ENCODE measurements at places on chromosomes 3 and 15. TPM values are rescaled to one million over a fixed set of nuclear protein-coding genes. Genes with fewer than 3 reads are reported as not detected.
A peak's percentile ranks its signal among the peaks of the same experiment; 100 is the strongest.

ANXA2 gene
- 313 TPM for polyA plus RNA-seq

CCDC33 gene
- polyA plus RNA-seq = 0.17 TPM

HGD gene
- 0.41 TPM for polyA plus RNA-seq

KLF15 gene
- polyA plus RNA-seq = 0.49 TPM

SERINC4 gene
- polyA plus RNA-seq = 1.3 TPM

GOLGA8Q gene
- polyA plus RNA-seq = 1.6 TPM

CRYGS gene
- polyA plus RNA-seq = 1.6 TPM

SLC2A2 gene
- polyA plus RNA-seq = not detected

SLC22A14 gene
- polyA plus RNA-seq = 0.16 TPM

SEMA3G gene
- polyA plus RNA-seq = 10.4 TPM

ELL3 gene
- polyA plus RNA-seq = 4.5 TPM

DNA sequence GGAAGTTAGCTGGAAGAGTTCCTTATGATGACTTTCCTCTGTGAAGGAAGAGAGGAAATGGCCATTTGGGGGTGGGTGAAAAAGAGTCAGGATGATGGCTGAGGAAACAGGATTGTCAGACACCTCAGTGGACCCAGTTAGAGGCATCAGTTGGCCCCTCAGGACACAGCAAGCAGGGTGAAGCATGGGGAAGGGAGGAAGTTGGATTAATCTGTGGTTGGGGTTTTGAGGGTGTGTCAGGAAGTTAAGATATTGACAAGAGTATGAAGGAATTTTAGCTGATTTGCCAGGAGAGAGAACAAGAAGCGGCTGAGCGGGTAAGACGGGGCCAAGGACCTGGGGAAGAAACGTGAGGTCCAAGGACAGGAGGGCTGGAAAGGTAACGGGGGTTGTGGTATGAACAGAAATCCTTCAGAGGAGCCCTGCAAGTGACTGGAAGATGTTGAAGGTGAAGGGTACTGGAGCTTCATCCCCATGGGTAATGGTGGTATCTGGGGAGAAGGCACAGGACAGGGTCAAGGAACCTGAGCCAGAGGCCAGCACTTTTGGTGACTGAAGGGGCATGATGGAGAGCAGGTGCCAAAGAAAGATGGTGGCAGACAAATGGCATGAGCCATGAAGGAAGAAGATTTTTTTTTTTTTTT, 2.7 kb downstream of the UQCC5 start:
- no peak for DNase-seq

- DNase-seq = peak; percentile 72
Observed at GRCh38 chr3:9226326-9226725, 23.1 kb downstream of the SRGAP3 start.

GRCh38 chr3:194095464-194095863, 40.5 kb upstream of the HES1 start:
- no peak for DNase-seq

DNA sequence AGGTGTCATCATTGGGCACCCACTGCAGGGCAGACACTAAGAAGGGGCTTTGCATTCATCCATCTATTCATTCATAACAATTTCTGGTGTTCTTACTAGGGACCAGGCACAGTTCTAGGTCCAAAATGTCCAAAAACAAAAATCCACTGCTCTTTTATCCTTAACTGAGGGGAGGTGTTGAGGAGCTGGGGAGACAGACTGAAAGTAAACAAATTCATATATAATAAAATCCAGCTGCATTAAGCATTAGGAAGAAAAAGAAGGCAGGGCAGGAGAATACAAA, 1.1 kb downstream of the EIF4E3 start:
- no peak for DNase-seq

DNA sequence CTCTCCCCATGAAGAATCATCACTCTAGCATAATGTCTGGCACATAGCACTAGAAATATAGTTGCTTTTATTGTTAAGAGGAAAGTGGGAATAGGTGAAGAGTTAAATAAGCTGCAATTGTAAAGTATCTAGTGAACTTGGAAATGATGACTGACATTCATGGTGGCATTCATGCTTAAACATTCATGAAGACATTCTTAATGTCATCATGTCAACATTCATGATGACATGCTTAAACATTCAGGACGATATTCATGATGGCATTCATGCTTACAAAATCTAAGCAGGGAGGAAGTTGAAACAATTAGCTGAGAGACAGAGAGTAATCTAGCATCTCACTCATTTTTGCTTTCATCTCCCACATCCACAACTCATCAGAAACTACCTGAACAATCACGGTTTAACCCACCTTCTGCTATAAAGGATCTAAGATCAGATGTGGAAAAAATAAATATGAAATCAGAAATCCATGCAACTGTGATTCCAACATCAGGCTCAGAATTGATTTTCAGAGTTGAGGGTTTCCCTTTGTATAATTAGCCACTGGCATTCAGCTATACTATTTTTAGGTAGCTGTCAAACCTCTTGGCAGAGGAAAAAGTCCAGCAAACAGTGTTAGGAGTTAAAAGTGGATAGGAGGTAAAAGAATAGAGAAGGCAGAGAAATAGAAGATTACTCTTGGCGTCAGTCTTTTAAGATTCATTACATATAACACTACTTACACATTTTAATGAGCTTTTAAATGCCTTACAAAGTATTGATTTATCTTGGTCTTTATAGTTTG, 3.5 kb downstream of the DRD3 start:
- DNase-seq = no peak

DNA sequence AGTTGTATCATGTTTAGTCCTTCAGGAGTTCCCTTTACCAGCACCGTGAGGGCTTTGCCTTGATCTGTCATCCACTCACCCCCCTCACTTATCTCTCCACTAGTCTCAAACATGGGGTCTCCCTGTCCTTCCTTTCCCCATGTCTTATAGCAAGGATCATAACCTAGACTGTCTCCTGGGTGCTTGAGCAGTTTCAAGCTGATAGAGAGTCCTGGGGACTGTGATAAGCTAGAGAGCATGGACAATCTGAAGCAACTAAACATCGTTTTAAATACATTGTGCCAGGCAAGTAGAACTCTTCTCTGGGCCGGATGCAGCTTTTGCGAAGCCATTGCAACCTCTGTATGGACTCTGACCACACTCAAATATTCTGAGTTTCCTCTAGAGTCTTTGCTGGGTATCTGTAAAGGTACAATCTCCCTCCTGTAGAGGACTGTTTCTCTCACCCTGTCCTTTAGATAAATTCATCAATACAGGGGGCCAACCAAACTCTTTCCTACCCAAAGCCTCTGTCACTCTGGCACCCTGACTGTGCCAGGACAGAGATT, 684.6 kb upstream of the NR2F2 start:
- DNase-seq = no peak

- no peak for DNase-seq
Observed at GRCh38 chr3:141710888-141711616, 27.0 kb upstream of the RNF7 start.

GRCh38 chr3:132344666-132345280, 27.6 kb downstream of the ACP3 start:
- no peak for DNase-seq

DNA sequence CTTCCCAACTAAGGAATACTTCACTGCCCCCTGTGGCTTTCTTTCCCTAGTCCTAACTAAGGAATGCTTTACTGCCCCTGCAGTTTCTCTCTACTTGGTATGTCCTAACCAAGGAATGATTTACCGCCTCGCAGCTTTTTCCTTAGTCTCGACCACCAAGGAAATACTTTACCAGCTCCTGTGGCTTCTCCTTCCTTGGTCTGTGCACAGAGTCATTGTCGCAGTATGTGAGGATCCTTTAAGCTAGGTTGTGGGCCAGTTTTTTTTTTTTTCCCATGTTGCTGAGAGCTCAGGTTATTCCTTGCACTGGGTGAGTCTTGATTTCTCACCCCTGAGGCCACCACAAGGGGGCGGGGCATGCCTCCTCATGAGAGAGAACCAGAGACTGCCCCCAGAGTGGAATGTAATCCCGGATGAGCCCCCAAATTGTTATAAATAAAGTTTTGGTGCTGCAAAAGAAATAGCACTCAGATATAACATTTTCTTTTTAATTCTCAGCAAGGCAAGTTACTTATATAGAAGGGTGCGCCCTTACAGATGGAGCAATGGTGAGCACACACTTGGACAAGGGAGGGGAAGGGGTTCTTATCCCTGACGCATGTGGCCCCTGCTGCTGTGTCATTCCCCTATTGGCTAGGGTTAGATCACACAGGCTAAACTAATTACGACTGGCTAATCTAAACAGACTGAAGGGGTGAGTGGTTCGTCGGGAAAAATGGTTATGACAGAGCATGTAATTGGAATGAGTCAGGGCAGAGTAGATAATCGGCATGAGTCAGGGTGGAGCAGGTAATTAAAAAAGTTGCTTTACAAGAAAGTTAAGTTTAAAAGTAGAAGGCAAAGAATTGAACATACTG, 27.0 kb downstream of the NDUFB4 start:
- DNase-seq = no peak

- no peak for DNase-seq
Observed at GRCh38 chr3:71360180-71360579, 223.3 kb downstream of the FOXP1 start.

- no peak for DNase-seq
Observed at GRCh38 chr15:72740219-72740618, 43.3 kb downstream of the ADPGK start.

DNA sequence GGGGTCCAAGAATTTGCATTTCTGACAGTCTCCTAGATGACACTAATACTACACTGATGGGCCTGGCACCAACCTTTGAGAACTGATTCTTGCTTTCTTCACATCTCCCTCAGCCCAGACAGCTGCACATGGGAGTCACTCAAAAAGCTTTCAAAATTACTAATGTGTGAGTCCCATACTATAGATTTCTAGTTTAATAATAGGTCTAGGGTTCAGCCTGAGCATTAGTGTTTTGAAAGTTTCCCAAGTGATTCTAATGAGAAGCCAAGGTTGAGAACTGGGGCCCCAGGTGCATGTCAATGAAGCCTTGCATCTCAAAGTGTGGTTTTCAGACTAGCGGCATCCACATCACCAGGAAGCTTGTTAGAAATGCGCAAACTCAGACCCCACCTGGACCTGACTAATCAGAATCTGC, 159.9 kb upstream of the CMC1 start:
- DNase-seq = no peak

DNA sequence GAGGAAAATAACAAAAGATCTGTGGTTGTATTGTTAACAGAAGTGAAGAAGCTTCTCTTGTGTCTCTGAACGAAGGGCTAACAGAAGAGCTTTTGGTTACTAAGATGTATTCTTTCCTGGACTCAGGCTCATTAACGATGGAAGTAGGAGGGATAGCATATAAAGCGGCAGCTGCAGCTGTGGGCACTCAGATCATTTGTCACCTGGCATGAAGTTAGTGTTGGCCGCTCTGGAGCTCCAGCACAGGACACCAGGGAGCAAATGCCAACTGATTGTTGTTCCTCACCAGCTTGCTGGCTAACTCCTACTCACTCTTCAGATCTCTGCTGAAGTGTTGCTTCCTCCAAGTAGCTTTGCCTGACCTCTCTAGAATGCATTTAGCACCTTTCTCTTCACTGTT, 15.5 kb upstream of the SLITRK3 start:
- DNase-seq = no peak

- no peak for DNase-seq
Observed at GRCh38 chr15:69314131-69314530, 15.4 kb downstream of the PAQR5 start.

DNA sequence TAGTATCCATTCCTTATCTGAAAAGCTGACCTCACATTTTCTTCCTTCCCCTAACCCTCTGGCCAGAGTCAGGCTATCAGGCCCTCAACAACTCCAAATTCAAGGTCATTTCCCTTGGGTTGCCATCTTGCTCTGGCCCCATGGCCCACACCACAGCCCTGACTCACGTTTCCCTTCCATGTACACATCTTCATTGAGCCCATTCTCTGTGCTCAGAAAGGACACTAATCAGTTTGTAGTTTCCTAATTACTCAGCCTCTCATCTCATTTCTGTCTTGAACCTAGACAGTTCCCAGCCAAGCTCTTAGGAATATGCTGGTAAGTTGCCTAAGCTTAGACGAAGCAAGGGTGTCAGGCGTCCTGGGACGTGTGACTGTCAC, 14.9 kb downstream of the TGM5 start:
- DNase-seq = no peak

DNA sequence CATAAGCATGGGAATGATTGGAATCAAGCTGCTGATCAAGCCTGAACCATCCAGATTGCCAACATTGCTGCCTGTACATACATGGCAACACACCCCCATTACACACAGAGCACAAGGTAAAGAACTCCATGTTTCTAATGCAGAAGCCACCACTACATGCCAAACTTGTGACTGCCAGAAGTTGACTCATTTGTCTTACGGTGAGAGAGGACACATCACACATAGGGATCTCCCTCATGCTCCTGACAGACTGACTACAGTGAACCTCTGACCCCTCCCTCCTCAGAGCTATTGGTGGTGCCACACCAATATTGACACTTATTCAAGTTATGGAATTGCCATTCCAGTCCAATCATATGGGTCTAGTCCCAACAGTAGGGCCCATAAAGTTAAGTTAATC, 42.3 kb downstream of the EFHB start:
- DNase-seq = no peak

DNA sequence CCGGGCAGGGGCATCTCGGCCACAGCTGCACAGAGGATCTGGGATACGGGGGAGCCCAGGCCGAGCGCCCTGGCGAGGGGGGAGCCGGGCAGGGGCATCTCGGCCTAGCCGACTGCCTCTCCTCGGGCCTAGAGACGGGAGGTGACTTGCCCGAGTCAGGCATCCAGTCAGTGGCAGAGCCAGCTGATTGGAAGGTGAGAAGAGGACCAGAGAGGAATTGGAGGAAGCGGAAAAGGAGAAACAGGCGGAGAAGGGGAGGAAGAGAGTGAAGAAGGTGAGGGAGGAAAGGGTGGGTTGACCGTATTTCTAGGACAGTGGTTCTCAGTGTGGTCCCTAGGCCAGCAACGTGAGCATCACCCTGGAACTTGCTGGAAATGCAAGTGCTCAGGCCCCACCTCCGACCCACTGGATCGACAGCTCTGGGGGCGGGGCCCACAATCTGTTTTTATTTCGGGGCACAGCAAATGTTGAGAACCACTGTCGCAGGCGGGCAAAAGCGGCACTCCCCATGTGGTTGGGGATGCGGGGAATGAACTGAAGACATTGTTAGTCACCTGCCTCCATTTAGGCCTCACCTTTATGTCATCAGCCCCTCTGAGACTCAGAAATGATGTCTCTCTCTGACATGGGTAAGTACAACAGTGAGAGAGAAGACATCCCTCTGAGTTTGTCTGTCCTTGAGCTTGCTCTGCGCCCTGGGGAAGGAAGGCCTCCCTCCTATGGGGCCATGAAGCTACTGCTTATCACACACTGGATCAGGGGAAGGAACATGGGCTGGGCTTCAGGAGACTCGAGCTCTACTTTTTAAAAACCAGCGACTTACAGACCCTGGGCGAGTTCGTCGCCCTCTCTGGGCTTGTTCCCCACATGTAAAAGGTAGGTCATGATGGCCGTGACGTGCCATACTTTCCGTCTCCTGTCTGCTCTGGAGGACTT, 1.0 kb upstream of the MELTF start:
- no peak for DNase-seq
